ENCODE measurements at places on chromosomes 11 and 22.

DNA sequence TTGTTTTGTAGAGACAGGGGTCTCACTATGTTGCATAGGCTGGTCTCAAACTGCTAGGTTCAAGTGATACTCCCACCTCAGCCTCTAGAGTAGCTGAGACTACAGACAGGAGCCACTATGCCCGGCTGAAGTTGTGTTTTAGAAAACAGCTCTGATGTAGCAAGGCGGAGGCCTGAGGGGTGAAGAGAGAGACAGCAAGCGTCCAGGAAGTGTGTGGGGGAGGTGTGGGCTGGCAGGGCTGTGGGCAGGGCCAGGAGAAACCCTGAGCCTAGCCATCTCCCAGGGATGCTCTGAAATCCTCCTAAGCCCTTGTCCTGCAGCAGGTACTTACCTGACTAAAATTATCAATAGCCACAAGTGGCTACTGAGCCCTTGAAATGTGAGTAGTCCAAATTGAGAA is 16.1 kb upstream of the RPS3 start:
- DNase-seq, result no peak

DNA sequence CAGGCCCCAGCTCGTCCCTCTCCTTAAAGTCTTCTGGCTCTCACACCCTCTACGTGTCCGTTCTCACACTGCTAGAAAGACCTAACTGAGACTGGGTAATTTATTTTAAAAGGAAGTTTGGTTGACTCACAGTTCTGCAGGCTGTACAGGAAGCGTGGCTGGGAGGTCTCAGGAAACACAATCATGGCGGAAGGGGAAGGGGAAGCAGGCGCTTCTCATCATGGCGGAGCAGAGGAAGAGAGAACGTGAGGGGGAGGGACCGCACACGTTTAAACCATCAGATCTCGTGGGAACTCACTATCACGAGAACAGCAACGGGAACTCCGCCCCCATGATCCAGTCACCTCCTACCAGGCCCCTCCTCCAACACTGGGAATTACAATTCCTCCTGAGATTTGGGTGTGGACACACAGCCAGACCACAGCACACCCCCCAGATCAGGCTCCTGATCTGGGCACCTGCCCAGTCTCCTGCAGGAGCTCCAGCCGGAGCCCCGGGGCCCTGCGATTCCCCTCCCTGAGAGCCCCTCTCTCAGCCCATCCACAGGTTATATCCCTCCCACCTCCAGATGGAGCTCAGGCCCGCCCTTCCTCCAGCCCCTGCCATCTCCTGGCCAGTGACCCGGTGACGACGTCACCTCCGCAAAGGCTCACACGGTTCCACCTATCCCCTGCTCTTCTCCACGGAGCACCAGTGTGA is 170.2 kb downstream of the BRD1 start:
- DNase-seq, result no peak

DNA sequence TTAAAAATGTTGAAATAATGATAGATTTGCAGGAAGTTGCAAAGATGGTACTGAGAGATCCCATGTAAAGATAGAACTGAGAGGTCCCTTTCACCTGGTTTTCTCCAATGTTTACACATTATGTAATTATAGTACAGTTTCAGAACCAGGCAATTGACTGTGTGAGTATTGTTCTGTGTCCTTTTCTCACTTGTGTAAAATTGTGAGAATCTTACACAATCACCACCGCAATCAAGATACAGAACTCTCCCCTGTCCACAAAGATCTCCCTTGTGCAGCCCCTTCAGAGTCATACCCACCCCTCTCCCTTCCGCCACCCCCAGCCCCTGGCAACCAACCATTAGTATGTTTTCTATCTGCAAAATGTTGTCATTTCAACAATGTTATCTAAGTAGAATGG is 119.8 kb upstream of the NAV2 start:
- no peak for DNase-seq

DNA sequence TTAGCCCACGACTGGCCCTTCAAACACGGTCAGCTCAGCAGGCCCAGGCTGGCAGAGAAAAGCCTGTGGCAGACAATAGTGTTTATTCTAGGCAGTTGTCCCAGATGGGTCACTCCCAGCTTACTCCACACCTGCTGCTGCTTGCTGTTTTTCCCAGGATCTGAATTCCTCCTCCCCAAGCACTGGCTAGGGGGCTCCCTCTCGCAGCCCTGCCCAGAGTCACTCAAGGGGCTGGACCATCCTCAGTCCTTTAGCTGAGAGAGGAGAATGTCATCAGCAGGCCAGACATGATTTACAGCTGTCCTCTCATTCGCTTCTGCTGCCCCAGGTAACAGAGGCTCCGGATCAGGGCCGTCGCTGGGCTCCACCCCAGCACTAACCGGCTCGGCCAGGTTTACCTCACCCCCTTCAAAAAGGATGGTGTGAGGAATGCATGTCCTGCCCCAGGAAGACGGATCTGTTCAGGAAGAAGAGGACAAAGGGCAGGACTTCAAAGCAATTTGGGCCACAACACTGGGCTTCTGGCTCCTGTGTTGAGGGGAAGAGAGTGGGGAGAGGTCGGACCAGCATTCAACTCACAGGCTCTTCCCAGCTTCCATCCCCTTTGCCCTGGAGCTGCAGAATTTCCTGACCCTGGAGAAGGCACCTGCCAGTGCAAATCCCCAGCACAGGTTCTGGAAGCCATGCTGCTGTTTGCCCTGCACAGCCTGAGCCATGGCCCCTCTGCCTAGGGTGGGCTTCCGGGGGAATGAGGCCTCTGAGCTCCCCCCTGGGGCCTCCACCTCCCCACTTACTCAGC is 59.7 kb upstream of the BARX2 start:
- no peak for DNase-seq

- peak; percentile 93 for DNase-seq
Measured at GRCh38 chr11:85947431-85948272, 92.5 kb downstream of the CCDC83 start.

- no peak for DNase-seq
Measured at GRCh38 chr11:83011333-83012167, 60.1 kb downstream of the RAB30 start.

DNA sequence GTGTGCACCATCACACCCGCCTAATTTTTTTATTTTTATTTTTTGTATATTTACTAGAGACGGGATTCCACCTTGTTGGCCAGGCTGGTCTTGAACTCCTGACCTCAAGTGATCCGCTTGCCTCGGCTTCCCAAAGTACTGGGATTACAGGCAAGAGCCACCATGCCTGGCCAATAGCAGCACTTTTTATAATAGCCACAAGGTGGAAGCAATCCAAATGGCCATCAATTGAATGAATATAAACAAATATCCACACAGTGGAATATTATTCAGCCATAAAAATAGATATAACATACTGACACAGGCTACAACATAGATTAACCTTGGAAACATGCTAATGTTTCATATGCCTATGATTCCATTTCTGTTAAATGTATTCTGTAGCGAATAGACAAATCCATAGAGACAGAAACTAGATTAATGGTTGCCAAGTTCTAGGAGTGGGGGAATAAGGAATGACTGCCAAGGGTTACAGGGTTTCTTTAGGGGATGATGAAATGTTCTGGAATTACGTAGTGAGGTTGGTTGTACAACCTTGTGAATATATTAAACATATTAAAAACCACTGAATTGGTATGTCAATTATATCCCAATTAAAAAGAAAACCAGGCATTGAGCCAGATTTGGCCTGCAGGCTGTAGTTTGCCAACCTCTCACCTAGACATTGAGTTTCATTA is 4.8 kb downstream of the VPS51 start:
- no peak for DNase-seq

GRCh38 chr11:111540937-111541253 is 375 bp downstream of the LAYN start:
- no peak for DNase-seq
